ENCODE measurements at places on chromosomes 7 and 10.

GRCh38 chr7:2800220-2800930 lies 43.7 kb downstream of the GNA12 start:
- DNase-seq = no peak

DNA sequence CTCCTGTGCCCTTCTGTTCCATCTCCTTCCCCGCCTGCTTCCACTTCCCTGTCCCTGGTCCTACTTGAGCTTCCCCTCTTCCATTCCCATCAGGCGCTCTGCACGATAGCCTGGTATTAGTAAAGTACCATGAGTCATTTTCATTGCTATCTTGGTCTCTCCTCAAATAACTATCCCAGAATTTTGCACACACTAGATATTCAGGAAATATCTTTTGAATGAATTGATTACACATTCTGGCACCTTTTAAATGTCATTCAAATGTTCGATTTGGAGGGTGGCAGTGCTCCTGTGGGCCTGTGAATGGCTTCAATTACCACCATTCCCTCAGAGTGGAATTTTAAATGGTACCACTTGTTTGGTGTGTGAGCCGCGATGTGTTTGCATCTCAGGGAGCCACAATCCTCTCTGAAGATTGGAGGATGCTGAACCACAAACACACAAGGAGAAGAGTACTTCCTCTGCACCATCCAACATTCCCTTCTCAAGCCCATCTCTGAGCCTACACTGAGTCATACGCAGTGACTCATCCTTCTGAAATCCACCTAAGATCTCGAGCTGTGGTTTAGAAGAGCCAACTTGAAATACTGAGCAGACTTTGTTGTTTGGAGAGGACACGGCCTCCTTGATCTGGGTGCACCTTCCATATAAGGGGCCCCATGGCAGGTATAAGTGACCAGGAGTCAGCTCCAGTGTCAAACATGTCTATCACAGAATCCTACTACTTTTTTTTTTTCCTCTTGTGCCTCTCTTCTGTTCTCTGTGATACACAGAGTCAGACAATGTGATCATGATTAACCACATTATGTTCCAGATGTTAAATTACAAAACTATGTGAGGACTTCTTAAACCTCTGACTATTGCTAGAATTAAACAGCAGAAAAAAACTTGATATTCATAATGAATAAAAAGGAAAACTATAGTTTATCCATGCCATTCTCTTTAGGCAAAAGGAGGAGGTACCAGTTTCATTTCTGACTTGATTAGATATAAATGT lies 81.9 kb downstream of the BMPER start:
- no peak for DNase-seq

- no peak for DNase-seq
Measured at GRCh38 chr7:34330308-34330707, 327.7 kb upstream of the NPSR1 start.

DNA sequence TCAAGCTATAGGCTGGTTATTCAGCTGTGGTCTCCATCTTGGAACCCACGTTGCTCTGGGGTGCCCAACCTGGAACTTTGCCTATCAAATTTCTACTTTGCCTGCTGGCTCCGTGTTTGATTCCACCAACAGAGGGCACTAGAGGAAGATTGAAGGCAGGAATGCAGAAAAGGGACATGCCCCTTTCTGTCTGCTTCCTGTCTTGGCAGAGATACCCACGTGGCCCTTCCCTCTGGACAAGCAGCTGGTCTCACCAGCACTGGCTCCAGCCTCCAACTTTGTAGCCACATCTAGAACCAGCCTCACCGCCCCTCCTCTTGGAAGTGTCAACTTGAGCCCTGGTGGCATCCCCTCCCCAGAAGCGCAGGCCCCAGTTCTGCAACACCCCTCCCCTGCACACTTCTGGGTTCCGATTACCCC lies 52.1 kb upstream of the ZNF438 start:
- DNase-seq = peak; percentile 27

DNA sequence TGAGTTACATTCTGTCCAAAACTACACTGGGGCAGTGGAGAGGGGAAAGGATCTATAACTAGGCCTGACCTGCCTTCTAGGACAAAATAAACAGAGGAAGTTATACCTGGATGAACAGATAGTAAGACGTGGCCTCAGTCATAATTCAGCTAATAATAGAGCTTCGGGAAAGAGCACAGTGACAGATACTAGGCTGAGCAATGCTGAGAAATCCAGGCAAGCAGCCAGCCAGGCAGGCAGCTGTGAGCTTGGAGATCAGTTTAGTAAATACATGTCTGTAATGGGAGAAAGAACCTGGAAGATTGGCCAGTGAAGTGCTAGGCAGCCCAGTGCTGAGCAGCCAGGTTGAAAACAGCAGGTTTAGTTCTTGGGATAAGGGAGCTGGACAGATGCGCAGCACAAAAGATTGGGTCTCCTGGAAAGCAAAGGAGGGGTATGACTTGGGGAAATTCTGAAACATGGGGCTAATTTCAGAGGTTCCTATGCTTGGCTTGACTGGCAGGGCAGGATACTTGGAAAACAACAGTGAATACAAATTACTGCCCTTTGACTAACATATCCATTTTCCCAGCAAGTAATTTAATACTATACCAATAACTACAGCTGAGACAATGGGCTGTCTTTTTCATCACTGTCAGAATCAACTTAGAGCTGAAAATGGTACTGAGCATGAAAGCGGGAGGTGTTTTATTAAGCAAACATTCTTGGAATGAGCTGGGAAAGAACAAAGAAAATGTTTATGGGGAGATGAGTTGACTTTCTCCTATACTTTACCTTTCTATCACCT lies 140.8 kb downstream of the DGKB start:
- peak; percentile 79 for DNase-seq

DNA sequence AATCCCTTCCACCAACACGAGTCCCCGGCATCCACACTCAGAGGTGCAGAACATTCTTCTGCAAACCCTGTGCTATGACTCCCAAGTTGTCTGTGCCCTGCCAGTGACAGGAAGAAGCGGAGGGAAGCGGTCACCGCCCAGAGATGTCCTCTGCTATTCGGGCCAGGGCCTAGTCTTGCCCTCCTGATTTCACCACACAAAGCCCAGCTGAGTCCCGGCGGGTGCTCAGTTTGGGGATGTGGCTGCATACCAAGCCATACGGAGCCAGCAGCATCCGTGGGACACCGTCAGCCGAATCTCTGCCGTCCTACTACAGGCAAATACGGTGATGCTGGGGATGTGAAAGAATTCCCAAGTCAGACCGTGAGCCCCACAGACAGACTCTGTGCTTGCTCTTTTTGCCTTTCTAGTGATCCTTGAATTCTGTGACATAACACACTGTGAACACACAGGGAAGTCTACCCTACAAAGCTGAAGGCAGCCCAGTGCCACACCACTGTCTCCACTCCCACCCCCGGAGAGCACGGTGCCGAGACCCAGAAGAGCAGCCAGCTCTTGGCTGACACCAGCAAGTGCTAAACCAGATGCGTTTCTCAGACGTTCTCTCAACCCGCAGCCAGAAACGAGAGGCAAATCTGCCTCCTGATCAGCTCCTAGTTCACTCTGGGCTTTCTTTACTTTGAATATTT lies 2.0 kb downstream of the STK32C start:
- no peak for DNase-seq

DNA sequence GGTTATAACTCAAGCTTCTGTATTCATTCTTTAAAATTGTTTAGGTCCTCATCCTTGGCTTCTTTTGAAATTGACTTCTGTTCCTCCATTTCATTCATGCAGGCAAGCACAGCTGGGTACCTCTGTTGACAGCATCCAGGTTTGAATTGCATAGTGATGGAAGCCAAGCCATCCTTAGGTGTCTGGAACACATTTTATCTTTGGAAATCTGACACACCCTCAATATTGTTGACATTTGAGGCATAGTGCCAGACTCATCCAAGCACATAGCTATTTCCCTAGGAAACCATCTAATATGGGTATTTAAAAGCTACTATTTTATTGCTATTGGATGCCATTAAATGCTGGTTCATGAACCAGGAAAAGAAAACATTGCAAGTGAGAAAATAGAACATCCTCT lies 142.1 kb upstream of the PTPRZ1 start:
- no peak for DNase-seq

GRCh38 chr7:134593530-134594392 lies 44.9 kb downstream of the AKR1B15 start:
- no peak for DNase-seq

GRCh38 chr10:80187465-80188409 lies 17.6 kb downstream of the ANXA11 start:
- no peak for DNase-seq

DNA sequence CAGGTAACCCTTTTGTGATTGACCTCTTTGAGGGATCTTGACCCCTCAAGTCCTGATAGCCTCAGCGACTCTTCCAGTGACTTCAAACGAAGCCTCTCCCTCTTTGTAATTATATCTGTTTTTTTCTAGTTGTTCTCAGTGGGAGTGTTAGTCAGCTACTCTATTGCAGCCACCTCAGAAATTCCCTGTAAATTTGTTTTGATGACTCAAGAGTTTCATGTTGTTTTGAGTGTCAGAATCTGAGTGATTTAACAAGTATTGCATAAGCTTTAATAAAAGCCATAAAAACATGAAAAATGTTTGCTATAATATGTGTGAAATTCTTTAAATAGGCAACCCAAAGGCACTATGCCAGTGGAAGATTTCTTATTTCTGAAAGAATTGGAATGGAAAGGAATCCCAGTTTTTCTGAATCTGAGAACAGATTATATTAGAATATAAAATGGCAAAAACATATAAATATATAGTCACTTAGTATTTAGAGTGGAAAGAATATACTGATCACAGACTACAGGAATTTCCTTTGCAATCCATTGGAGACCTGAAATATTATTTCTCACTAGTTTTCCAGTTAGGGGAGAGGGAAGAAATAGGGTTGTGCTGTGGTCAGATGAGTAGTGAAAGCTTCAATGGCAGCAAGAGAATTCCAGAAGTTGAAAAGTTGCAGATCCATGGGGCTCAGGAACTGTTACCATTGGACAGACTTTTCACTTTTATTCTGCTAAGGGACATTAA lies 94.4 kb upstream of the SEMA3C start:
- DNase-seq = no peak

- DNase-seq = no peak
Measured at GRCh38 chr10:1085258-1085657, 29.1 kb downstream of the WDR37 start.

DNA sequence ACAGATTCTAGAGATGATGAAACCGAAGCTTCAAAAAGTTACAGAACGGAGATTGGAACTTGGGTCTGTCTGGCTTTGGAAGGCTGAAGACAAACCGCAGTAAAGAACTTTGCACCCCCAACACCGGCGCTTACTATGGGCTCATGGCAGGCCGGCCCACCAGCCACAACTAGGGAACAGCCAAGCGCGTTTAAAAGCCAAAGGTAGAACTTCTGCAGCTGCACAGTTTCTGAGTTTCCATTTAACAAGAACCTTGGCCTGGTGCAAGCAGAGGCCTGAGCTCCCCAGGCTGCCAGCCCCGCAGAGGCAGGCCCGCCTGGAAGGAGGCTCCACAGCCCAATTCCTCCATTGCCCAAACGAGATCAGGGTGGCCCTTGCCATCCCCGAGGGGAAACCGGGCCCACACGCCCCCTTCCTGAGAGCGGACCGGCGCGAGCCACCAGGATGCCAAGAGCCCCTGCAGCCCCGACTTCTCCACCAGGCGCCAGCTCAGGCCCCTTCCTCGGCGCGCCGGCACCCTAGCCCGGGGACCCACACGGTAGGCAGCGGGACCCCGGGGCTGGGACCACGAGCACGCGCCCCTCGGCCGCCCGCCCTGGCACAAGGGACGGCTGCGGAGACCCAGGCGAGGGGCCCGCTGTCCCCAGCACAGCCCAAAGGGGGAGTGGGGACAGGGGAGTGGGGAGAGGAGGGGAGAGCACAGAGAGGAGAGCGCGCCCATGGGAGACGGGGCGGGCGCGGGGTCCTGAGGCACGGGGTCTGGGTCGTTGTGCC lies 566 bp downstream of the MAD1L1 start:
- no peak for DNase-seq

GRCh38 chr7:92730808-92731207 lies 105.6 kb downstream of the CDK6 start:
- DNase-seq = no peak

GRCh38 chr7:44977304-44977958 lies 1.4 kb downstream of the MYO1G start:
- DNase-seq = no peak

DNA sequence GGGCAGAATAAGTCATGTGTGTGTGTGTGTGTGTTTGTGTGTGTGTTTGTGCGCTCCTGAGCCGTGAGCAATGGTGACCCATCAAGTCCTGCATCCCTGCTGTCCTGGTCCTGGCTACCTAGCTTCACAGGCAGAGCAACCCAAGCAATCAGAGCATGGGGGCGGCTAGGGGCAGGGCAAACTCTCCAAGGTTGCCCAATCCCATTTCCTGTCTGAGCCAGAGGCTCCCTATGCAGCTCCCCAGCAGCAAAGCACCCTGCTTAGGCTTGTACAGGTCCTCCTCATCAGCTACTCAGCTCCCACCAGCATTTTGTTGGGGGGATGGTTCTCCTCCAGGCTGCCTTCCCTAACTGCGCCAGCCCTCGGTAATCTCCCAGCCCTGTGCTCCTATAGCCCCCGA lies 31.1 kb upstream of the CRHR2 start:
- DNase-seq = no peak

GRCh38 chr7:140635345-140635744 lies 5.3 kb downstream of the DENND2A start:
- DNase-seq = no peak

GRCh38 chr10:7942316-7942715 lies 112.2 kb upstream of the GATA3 start:
- no peak for DNase-seq

- no peak for DNase-seq
Measured at GRCh38 chr7:50562136-50562535, 3.1 kb downstream of the DDC start.

- no peak for DNase-seq
Measured at GRCh38 chr7:107237451-107237850, 68.6 kb downstream of the HBP1 start.

DNA sequence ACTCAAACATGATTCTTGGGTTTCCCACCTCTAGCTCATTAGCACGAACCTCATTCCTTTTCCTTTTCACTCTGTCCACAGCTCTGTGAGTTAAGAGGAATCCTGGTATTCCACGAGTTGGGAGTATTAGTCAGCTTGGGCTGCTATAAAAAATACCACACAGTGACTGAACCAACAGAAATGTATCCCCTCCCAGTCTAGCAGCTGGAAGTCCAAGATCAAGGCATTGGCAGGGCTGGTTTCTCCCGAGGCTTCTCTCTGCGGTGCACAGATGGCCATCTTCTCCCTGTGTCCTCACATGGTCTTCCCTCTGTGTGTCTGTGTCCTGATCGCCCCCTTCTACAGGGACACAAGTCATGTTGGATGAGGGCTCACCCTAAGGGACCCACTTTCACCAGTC lies 261.6 kb downstream of the TNS3 start:
- DNase-seq = no peak

- no peak for DNase-seq
Measured at GRCh38 chr7:2412587-2413201, 9.3 kb downstream of the CHST12 start.

DNA sequence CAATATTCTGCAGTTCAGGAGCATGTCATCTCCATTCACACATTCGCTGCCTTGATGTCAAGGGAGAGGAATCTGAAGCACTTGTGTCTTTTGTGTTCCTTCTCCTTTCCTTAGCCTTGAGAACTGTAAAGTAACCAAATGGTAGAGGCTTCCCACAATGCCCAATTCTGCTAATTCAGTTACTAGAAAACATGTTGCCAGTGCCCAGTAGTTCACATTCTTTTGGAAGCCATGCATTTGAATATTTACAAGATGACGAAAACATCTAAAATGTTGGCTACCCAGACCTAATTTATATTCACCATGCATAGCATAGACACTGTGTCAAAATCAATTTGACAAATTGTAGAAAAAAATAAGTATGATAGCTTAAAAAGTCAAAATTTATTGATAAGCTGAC lies 852.7 kb upstream of the PHF14 start:
- no peak for DNase-seq

GRCh38 chr7:84682543-84682942 lies 488.0 kb upstream of the SEMA3A start:
- no peak for DNase-seq

- no peak for DNase-seq
Measured at GRCh38 chr10:131700506-131700905, 200.3 kb upstream of the PPP2R2D start.
